Right atrium auricular region (tissue), 2 donors: ENCODE measurements at places on chromosomes 2 and 18. TPM values are rescaled to one million over a fixed set of nuclear protein-coding genes. Genes with fewer than 3 reads are reported as not detected.

SERPINB11 gene
- total RNA-seq = not detected

KANSL3 gene
- total RNA-seq = 29.4 TPM

TXNDC2 gene
- not detected for total RNA-seq

- peaks cover 10% of the 10 kb centered on the region for H3K4me1 ChIP-seq
- H3K36me3 ChIP-seq = no peaks in the 10 kb centered on the region
- no peak within 1 kb of the TSS for H3K27ac ChIP-seq
- peaks cover 2% of the 10 kb centered on the region for H3K27me3 ChIP-seq
- no peak within 1 kb of the TSS for H3K4me3 ChIP-seq
Measured at GRCh38 chr2:208406474-208407451, at the start of gene PTH2R. PTH2R (plus strand) TSS chr2:208406792; CDS start chr2:208407044, 252 bp downstream.

DNA sequence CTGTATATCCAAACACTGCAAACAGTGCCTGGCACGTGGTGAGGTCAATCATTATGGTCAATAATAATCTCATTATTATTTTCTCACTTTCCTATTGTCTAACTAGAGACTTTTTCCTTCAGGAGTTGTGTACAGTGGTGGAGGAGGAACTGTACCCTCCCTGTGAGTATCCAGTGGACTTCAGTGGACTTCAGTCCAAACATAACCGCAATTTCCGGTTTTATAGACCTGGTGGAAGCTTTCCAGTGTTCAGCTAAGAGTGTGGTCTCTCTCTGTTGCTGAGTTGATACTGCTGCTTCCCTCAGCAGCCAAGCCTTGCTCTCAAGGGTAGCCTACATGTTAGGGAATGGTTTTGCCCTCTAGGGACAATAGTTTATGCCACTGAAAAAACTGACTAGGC lies 447.1 kb downstream of the TMEM182 start:
- H3K4me3 ChIP-seq = no peak overlapping the region
- H3K36me3 ChIP-seq = no peaks in the 10 kb centered on the region
- no peak for DNase-seq
- H3K27ac ChIP-seq = no peak overlapping the region

- H3K27me3 ChIP-seq = no peaks in the 10 kb centered on the region
- no peak overlapping the region for H3K4me3 ChIP-seq
- no peak for DNase-seq
- peaks cover 65% of the 10 kb centered on the region for H3K36me3 ChIP-seq
- no peaks in the 10 kb centered on the region for H3K4me1 ChIP-seq
Measured at GRCh38 chr2:43894743-43895142, 56.0 kb downstream of the ABCG8 start.

- peak overlapping the region; percentile 92 for H3K4me3 ChIP-seq
- H3K27me3 ChIP-seq = no peaks in the 10 kb centered on the region
- H3K4me1 ChIP-seq = no peaks in the 10 kb centered on the region
- no peaks in the 10 kb centered on the region for H3K36me3 ChIP-seq
Measured at GRCh38 chr2:160407393-160408172, 86.0 kb downstream of the RBMS1 start.

DNA sequence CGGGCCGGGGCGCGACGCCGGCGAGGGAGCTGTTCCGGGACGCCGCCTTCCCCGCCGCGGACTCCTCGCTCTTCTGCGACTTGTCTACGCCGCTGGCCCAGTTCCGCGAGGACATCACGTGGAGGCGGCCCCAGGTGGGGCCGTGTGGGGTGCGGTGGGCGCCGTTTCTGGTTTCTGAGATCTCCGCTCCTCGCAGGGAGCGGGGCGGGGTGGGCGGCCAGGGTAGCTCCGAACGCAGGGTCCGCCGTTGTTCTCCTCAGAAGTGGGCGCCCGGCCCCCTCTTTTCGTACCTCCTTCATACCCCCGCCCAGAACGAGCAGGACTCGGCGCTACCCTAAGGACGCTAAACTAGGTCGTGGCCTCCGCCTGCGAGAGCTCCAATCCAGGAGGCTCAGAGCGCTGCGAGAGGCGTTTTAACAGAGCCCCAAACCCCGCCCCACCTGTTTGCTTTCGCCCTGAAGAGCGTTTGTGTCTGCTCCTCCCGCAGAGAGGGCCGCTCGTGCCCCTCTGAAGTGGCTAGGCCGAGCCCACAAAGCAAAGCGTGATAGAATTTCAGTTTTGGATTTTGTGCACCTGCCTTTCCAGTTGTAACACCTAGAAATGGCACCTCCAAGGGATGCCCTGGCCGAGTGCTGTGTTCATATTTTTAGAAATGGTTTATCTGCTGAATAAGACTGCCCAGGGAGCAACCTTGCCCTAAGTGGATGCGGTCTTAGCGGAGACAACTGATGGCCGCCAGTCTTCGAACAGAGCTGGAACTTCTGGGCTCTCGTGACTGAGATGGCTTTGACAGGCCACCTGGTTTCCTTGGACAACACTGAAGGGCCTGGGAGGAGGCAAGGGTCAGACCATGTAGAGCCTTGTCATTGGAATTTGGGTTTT lies 626 bp downstream of the CAPN10 start:
- H3K36me3 ChIP-seq = peaks cover 9% of the 10 kb centered on the region
- H3K27ac ChIP-seq = peak overlapping the region; percentile 98
- peaks cover 44% of the 10 kb centered on the region for H3K4me1 ChIP-seq
